ENCODE measurements at places on chromosomes 6 and 20.

- DNase-seq = no peak
These were observed 261.4 kb upstream of the IRAK1BP1 start for GRCh38 chr6:78605909-78606446.

DNA sequence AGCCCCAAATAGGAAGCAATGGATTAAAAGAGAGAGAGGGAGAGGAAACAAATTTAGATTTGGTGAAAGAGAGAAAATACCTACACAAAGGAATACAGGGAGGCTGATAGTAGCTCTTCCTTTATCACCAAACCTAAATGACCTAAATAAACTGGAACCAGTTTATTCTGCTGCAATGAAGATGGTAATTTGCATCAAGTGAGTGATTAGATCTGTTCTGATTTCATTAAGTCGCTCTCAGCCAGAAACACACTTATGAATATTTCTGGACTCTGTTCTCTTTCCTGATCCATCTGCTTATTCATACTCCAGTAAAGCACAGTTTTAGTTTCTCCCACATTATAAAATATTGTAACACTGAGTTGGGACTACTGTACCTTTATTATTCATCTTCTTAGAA lies 83.4 kb upstream of the BMP5 start:
- DNase-seq = no peak

- DNase-seq = no peak
These were observed 4.1 kb downstream of the TCF21 start for GRCh38 chr6:133892813-133893691.

GRCh38 chr6:157269261-157269794 lies 54.0 kb downstream of the TMEM242 start:
- DNase-seq = no peak

DNA sequence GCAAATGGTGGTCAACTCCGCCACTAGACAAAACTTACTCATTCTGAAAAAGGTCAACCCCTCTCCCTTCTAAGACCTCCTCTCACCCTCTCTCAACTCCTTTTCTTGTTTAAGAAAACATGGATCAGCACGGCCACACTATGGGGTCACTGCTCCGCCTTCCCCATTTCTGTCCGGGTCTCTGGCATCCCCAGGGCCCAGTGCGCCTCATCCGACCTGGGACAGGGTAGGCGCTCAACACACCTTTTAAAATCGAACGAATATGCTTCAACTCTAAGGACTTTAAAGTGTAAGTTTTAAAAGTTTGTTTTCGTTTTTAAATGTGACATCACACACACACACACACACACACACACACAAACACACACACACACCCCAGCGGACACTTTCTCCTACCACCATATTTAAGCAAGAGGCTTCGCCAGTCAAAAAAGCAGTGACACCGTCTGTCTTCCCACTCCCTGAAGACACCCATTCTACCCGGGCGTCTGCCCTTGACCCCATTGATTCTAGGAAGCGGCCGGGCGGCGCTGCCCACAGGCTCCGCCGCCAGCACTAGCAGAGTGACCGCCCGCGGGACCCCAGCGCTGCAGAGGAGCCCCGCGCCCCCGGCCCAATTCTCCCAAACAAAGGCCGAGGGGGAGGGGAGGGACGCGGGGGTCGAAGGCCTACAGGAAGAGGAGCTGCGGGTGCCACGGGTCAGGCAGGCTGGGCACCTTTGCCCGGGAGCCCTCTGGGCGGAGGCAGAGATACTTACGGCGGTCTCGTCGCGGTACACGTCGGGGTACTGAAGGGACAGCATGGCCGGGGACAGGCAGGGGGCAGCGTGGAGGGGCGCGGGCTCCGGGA lies 568 bp downstream of the PREP start:
- DNase-seq = peak; percentile 16

DNA sequence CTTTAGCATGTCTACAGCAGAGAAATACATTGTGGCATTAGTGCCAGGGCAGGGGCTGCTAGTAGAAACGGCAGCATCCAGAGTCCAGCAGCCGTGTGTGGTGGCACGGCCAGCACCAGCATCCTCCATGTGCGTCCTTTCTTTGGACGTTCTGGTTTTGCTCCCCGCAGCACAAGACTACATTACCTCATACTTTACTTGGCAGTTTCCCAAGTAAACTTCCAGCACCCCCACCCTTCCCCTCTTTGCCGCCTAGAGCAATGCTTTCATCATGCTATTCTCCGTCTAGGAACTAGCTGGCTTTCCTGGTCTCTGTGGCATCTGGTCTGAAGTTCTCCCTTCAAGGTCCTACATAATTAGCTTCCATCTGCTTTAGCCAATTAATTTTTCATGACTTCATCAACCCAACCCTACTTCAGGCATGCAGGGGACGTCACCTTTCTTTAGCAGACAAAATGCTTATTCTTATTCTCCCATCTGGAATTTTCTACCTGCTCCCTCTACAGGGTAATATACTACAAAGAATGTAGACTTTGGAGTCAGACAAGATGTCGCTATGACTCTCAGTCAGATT lies 67.6 kb downstream of the BLOC1S5 start:
- no peak for DNase-seq

GRCh38 chr6:53686355-53686940 lies 20.9 kb upstream of the KLHL31 start:
- no peak for DNase-seq

Data from hematopoietic multipotent progenitor cell treated with erythropoietin and hydrocortisone succinate and interleukin-3 and kit ligand, for 15 days (in vitro differentiated cells).